ENCODE measurements at places on chromosomes 6 and 20. TPM values are rescaled to one million over a fixed set of nuclear protein-coding genes. Genes with fewer than 3 reads are reported as not detected.

The DOK5 gene
- total RNA-seq: 10.1 TPM

DNA sequence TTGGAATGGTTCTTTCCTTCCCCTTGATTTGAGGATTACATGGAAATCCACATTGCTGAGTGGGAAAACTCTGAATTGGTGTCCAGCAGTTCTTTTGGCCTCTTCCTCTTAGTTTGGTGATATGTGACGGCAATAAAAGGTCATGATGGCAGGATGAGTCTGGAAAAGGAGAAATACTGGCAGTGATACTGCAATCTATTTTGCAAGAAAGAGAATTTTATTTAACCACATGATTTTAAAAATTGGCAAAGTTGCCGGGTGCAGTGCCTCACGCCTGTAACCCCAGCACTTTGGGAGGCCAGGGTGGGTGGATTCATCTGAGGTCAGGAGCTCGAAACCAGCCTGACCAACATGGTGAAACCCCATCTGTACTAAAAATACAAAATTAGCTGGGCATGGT is 73.1 kb downstream of the ADTRP start:
- no peaks in the 10 kb centered on the region for H3K36me3 ChIP-seq
- H3K4me1 ChIP-seq: no peaks in the 10 kb centered on the region
- H3K27me3 ChIP-seq: no peaks in the 10 kb centered on the region
- H3K27ac ChIP-seq: no peak overlapping the region

DNA sequence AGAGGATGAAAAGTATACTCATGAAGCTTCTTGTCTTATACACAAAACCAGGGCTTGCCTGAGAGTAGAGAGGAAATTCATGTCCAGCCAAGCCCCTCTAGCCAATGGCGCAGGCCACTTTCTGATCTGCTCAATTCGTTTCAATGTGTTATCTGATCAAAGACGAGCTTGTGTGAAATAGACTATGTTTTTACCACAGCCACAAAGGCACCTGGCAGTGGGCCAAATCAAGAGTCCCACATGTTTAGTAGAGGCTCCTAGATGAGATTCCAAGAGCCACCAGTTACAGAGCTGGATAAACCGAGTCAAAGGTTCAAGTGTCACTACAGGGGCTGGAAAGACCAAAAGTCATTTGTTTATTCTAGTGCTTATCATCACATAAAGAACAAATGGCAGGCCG is 34.9 kb downstream of the GPLD1 start:
- H3K4me3 ChIP-seq: no peak overlapping the region
- no peaks in the 10 kb centered on the region for H3K27me3 ChIP-seq
- H3K27ac ChIP-seq: no peak overlapping the region
- H3K36me3 ChIP-seq: no peaks in the 10 kb centered on the region

The SIRPD gene
- not detected for total RNA-seq

DNA sequence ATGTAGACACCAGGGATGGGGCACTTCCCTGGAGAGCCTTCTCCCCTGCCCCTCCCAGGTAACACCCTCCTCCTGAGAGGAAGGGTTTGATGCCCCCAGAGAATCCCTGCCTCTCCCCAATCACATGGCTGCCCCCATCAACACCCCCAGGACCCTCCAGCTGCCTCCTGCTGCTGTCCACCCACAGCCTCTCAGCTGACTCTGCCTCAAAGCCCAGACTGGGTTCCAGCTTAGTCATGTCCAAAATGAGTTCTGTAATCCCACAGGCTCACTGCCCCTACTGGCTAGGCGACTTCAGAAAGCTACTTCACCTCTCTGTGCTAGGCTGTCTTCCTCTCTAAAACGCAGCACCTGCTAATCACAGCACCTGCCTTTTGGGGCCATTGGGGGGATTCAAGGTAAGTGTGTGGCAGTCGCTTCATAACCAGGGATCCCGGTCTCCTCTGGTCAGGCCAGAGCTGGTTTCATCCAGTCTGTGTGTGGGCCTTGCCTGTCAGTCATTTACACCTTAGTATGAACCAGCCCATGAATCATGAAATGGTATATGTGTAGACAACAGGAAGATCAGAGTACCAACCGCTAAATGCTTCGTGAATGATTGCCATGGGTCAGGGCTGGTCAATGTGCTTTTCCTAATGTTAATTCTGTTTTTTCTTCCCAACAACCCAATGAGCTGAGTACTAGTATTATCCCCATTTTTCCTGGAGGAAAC is 40.4 kb downstream of the TFEB start:
- DNase-seq: no peak
- peaks cover 2% of the 10 kb centered on the region for H3K4me1 ChIP-seq
- no peaks in the 10 kb centered on the region for H3K36me3 ChIP-seq

GRCh38 chr6:4925580-4925979 is 78.3 kb downstream of the RPP40 start:
- H3K4me3 ChIP-seq: no peak overlapping the region
- H3K27me3 ChIP-seq: no peaks in the 10 kb centered on the region
- DNase-seq: peak; percentile 39

Measured in WTC11 (cell line).